Stimulated activated CD4-positive, alpha-beta T cell treated with anti-CD3 and anti-CD28 coated beads, Interleukin-4, amount 100 ng/mL, for 24 hours (primary cell): ENCODE measurements at places on chromosomes 11 and 22.

- DNase-seq, result no peak
Measured at GRCh38 chr11:76131142-76131541, 75.2 kb downstream of the WNT11 start.

GRCh38 chr11:1824221-1825038, 10.4 kb upstream of the SYT8 start:
- DNase-seq, result no peak

DNA sequence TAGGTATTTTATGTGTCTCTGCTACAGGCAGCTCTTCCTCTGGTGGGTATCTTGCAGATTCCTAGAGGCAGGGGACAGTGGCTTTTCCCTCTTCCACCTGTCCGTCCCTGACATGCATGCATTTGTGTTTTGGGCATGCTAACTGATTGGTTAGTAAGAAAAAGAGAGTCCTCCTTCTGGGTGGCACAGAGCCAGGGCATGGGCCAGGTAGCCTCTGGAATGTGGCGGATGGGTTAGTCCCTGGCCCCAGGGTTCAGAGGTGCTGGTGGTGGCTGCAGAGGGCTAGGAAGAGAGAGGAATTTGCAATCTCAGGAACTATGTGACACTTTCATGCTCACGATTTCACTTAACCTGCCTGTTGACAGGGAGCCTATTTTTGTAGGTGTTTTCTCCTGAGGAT, 5.8 kb upstream of the MS4A15 start:
- no peak for DNase-seq

- no peak for DNase-seq
Measured at GRCh38 chr11:1458340-1459218, 28.0 kb downstream of the MOB2 start.

- no peak for DNase-seq
Measured at GRCh38 chr22:50317674-50318073, 9.1 kb downstream of the DENND6B start.

- no peak for DNase-seq
Measured at GRCh38 chr22:30094804-30095203, 14.5 kb downstream of the HORMAD2 start.

DNA sequence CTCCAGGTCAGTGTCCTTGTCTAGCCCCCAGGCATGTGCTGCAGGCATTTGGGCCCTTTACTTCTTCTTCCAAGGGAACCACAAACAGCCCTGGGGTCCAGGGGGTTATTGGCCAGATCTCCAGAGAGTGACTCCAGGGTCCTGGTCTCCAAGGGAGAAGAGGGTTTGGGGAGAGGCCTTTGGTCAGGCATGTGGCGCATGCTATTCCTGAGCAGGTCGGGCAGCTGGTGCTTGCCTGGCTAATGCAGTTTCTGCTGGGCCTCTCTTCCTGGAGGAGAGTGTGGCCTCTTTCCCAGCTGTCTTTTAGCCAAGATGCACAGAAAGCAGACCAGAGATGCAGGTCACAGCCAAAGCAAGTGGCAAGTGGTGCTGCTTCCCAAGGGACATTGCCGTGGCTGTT, 3.8 kb upstream of the RFPL2 start:
- DNase-seq, result no peak

DNA sequence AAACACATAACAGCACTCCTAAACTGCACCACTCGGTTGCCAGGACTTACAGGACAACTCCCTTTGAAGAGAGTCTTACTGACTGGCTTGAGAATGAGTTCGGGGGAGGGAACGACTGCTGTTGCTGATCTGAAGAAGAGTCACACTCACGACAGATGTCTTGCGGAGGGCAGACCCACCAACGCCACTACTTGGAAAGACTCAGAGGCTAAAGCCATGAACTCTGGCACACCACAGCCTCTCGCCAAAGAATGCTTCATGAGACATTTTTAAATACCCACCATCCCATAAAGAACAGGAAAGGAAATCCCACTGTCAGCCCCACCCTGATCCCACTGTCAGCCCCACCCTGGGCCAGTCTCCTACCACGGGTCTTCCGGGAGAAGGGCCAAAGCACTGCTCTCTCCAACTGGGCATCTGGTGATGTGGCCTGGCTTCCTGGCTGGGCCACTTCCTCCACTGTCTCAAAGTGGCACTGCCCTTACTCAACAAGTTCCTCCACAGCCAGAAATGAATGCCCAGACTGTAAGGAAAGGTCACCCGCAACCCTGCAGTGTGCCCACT, 73.6 kb downstream of the MICAL3 start:
- DNase-seq, result no peak

DNA sequence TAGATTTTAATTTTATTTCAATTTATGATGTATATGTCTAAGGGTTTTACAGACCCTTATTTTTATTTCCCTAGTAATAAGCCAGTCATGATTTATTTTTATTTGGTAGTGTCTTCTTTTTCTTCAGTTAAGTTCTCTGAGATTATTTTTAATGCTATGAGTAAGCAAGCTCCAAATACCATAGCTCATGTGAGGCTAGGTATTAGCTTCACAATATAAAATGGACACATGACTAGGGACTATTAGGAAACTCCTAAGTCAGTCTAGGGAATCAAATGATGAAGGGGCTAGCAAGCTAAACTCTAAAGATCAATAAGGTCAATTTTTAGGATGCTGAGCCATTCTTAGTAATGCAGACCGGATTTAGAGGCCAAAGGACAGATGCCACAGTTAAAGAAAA, 45.9 kb downstream of the CKAP5 start:
- DNase-seq, result no peak

- DNase-seq, result no peak
Measured at GRCh38 chr11:96288915-96289314, 54.1 kb downstream of the MAML2 start.

- no peak for DNase-seq
Measured at GRCh38 chr11:60183591-60184205, 815 bp upstream of the MS4A6A start.

DNA sequence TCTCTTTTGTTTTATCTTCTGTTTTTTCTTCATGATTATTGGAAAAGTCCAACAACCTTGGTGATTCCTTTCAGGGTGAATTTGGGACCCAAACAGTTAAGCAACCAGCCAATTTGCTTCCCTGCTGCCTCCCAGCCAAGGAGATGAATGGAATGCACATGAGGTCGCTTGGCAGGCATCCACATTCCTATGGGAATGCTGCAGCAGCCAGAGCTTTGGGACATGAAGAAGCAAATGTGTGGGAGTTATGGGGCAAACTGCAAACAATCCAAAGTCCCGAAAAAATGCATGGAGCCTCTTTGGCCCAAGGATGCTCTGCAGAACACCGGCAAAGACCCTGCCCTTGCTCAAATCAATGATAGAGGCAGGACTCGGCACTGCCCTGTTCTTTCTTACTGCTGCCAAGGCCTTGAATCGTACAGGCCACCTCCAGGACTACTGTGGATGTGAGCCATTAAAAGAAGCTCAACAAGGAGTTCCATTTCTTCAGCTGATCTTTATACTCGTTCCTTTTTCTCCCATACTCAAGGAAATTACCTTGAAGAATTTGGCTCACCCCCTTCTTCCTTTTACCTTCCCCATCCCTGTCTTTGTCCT, 117.3 kb upstream of the TEAD1 start:
- DNase-seq, result no peak

GRCh38 chr11:104764710-104765045, 133.6 kb downstream of the CASP12 start:
- DNase-seq, result no peak

DNA sequence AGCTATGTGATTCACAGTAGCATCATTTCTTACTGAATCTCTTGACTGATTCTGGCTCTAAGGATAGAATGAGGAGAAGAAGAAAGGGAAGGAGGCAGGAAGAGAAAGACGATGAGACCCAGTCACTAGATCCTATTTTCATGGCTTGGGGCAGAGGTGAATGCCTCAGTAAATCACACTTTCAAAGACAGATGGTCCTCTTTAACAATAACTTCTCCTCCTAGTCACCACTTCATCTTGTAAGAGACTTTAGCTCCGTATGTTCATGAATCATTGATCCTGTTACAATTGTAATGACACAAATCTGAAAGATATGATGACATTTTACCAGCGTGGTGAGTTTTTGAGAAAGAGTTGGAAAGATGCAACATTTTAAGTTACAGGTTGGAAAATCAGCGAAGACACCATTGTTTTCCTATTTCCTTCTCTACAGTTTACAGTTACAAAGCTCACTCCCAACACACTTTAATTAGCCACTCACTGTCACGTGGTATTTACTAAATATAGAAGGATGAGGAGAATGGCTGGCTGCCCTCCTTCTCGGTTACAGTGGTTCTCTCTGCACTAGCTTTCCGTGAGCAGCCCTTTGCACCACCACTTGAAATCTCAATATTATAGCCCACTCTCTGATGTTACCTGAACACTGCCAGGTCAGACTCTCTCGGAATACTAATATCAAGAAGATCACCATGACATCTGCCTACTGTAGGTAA, 205.8 kb downstream of the CADM1 start:
- DNase-seq, result no peak
